GM12891 (cell line): ENCODE measurements at places on chromosomes 11 and 22.

- DNase-seq: peak; percentile 89
Observed at GRCh38 chr22:50276143-50276542, 6.0 kb upstream of the MAPK11 start.

GRCh38 chr11:91023731-91024130 is 800.9 kb upstream of the CHORDC1 start:
- no peak for DNase-seq

GRCh38 chr11:115613986-115614632 is 109.9 kb upstream of the CADM1 start:
- no peak for DNase-seq

DNA sequence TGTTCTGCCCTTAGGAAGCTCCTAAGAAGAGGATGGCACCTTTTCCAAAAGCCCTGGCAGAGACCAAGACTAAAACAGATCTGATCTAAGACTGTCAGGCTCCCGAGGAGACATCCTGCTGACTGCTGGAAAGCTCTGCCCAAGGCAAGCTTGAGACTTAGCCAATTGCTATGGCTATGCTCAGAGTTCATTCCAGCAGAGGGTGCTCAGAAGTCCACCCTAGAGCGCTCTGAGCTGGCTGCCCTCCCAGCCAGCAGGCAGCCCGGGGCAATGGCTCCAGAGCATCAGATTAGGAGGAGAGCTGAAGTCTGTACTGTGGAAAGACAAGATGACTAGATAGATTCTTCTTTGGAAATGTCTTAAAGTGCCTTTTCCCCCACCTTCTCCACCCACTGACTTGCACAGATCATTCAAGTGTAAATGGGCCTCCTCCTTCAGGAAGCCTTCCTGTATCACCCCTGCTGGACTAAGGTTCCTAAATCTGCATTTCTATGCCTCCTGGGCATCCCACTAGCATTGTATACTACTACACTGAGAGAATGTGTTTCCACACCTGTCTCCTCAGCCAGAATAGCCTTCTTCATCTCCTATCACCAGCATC is 23.4 kb downstream of the LRRC55 start:
- no peak for DNase-seq

- no peak for DNase-seq
Observed at GRCh38 chr11:117819096-117820040, 5.2 kb downstream of the FXYD2 start.

DNA sequence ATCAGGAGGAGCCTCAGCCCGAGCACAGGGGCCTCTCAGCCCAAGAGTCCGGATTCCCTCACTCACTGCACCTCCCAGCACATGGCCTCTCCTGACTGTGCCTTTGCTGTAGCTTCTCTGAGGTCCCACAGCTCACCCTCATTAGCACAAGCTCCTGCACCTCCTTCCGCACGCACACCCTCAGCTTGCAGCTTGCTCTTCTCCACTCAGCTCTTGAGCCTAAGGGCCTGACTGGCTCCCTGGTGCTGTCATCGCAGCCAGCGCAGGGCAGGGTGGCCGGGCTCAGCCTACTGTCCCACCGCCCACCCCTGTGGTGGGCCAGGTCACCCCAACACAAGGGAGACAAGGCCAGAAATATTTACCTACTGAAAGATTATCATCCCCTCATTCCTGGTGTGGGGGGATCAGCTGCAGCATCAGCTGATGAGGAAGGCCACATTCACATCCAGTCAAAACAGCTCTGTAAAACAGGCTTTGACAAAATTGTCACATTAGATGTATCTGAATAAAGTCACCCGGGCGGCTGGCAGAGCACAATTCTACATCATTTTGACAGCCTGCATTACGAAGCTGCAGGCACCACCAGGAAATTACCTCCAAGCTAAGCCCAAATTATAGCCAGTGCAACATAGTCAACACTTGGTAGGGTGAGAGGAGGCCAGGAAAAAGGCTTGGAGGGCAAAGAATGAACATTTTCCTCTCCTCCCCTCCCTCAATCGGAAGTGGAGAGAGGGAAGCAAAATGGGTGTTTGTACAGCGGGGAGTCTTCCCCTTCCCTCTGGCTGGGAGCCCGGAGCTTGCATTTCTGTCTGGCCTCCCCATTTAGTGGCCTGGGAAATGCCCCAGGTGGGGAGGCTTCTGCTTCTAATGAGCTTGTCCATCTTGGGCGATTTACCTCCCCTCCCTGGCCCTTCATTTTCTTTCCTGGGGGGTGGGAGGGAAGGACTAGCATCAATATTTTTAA is 29.5 kb upstream of the IGSF9B start:
- DNase-seq: no peak

GRCh38 chr22:17120281-17120680 is 879 bp downstream of the TMEM121B start:
- DNase-seq: peak; percentile 54

GRCh38 chr11:112532506-112532905 is 271.8 kb upstream of the PLET1 start:
- DNase-seq: no peak

- DNase-seq: no peak
Observed at GRCh38 chr22:46408568-46409506, 73.3 kb downstream of the TRMU start.

DNA sequence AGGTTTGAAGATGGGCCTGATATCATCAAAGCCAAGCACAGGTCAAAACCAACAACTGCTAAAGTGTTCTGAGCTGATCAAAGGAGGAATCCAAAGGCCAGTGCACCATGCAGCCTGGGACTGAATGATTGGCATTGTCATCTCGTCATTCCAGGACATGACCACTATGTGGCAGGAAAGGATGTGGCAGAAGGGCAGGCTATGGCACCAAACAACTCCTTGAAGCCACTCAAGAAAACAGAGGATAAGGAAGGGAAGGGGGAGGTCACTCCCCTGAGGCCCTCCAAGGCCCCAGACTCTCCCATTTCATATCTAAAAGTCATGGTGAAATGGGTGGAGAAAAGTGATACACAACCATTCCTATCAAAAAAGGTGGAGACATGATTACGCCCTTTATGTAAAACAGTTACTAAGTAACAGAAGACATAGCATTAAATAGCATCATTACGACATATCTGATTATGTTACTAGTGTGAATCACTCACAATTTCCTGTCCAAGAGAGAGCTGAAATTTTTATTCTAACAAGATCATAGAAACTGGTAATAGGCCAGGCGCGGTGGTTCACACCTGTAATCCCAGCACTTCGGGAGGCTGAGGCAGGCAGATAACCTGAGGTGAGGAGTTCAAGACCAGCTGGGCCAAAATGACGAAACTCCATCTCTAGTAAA is 49.3 kb downstream of the AHNAK start:
- no peak for DNase-seq

- no peak for DNase-seq
Observed at GRCh38 chr11:43327987-43328386, 16.2 kb downstream of the API5 start.

GRCh38 chr11:133936136-133936535 is 20.6 kb downstream of the IGSF9B start:
- DNase-seq: no peak

DNA sequence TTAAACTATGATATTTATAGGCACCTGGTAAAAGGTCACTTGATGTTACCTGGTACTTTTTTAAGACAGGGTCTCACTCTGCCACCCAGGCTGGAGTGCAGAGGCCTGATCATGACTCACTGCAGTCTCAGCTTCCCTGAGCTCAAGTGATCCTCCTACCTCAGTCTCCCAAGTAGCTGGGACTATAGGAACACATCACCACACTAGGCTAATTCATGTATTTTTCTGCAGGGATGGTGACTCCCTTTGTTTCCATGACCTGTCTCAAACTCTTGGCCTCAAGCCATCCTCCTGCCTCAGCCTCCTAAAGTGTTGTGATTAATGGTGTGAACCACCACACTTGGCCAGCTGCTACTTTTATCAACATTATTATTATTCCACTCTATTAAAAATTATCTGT is 47.6 kb downstream of the OR4C45 start:
- DNase-seq: no peak

DNA sequence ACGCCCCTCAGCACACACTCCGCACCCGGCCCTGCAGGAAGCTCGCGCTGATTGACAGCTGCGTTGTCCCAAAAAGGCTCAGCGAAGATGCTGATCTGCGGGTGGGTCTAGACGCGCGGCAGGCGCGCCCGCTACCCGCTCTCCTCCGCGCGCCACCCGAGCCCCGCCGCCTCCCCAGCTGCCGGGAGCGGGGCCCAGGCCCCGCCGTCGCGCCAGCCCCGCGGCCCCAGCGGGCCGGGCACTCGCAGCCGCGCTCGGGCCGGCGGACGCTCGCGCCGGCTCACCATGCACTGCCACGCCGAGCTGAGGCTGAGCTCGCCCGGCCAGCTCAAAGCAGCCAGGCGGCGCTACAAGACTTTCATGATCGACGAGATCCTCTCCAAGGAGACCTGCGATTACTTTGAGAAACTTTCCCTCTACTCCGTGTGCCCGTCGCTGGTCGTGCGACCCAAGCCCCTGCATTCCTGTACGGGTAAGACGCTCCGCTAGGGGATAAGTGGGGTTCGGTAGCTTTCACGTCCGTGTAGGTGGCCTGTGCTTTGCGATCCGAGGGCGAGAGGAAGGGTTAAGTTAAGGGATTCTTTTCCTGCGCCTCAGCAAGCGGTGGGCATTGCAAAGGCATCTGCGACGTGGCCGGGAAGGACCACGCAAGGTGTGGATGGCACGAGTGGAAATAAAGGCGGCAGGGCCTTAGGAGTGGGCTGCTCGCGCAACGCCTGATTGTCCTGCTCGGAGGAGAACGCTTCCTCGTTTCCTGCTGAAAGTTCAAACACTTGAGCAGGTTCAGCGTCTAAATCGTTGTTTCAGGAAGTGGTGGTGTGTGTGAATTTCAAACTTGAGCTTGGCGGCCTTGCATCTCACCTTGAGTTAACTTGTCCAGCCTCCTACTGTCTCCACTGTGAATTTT is at the start of gene BARX2:
TSS of gene BARX2 (plus strand) at position 98 of the 907 bp plus-strand sequence. CDS start at position 286, 188 bp downstream.
- DNase-seq: no peak

GRCh38 chr22:23685205-23685784 is 5.5 kb upstream of the RGL4 start:
- no peak for DNase-seq

DNA sequence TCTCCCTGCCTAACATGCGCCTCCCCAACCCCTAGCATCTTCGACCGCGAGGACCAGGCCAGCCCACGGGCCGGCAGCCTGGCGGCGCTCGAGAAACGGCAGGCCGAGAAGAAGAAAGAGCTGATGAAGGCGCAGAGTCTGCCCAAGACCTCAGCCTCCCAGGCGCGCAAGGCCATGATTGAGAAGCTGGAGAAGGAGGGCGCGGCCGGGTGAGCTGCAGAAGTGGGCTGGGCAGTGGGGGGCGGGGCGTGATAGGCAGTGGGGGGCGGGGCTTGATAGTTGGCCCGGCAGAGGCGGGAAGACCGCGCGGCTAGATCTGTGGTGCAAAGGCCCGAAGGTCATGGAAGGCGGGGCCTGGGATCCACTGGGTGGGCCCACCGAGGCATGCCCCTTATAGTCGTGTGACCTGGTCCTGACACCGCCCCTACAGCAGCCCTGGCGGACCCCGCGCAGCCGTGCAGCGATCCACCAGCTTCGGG is 8.7 kb downstream of the SELENOM start:
- DNase-seq: no peak
